Ammon's horn (tissue), 1 donor: ENCODE measurements at places on chromosomes 13 and 19.

DNA sequence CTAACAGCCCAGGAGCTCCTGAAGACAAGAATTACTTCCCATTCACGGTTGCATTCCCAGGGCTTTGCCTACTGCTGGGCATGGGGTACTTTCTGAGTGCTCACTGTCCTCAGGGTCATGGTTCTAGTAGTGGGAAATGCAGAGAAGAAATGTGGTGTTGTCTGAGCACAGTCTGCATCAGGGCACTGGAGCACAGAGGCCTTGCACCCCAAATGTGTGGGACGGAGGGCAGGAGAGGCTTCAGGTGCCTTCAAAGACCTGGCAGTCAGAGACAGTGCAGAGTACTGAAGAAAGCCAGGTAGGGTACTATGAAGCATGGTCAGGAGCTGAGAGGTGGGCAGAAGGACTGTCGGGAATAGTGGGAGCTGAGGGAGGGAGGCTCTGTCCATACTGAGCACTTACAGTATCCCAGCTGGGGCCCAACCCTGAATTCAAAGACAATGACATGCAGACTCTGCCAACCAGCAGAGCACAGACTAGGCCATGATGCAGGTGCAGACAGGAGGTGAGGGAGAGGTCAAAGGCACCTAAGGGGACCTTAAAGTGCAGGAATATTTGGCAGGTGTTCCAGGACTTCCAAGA lies 144.4 kb downstream of the USP12 start:
- no peak for DNase-seq

DNA sequence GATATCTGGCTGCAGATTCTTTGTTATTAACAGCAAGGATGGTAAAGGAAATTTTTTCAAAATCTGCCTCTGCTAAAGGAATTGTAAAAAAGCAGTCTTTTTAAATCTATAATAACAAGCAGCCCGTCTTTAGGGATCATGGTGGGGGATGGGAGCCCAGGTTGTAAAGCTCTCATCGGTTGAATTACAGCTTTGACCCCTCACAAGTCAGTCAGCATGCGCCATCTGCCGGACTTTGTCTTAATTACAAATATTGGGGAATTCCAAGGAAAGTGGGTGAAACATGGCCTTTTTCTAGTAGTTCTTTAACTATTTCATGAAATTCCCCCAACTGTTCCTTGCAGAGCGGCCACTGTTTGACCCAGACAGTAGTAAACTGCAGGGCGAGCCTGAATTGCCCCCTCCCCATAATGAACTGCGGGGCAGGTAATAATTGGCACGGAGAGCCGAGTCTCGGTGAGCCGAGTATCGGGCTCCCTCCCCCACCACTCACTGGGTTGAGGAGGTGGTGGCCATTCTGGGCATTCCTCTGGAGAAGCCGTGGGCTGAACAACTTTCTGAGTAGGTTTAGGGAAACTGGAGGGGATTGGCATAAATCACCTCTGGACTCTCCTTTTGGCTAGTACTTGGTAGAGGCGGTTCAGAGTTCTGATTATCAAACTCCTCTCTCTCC lies 11.6 kb downstream of the ZNF578 start:
- no peak for DNase-seq

GRCh38 chr13:113819731-113820715 lies 43.9 kb downstream of the GAS6 start:
- no peak for DNase-seq

DNA sequence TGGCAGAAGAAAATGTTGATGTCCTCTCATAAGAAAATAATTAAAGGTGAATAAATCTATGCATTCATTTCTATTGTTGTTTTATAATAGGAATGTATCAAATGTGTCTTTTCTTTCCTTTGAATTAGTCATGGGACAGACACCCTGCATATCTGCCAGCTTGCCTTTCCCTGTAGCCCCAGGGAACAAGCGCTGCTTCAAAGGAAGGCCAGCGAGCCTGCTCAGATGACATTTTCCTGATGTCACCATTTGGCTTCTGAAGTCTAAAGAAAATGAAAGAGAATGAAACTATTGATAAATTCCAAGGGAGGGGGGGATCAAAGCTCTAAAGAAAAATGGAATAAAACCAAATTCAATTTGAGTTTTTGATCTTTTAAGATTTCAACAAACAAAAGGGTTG lies 574.8 kb downstream of the IRS2 start:
- peak; percentile 18 for DNase-seq

DNA sequence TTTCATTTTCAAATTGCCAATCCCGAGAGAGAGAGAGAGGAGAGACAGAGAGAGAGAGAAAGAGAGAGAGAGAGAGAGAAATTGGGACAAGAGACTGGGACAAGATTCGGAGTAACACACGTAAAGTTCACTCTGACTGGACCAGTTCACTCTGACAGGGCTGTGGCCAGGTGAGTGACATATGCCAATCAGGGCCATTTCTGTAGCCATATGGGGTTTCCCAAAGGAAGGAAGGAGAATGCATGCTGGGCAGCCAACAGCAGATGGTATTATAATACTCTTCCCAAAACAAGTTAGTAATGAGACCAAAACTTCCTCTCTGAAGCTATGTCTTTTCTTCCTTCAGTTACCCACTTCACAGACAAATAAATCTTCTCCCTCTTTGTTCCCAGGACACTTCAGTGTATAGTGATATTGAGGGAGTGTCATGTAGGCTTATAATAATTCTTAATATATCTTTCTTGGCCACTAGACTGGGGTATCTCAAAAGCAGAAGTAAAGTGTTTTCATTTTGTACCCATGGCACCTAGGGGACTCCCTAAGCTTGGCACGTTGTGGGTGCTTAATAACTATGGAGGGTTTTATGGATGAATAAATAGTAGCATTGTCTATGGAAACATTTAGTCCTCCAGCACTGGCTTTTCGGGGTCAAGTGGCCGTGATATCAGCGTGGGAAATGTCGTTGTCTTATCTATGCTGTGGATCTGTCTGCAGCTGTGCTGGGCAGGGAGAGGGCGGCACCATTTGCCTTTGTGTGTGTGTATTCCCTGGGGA lies 51.6 kb downstream of the SERP2 start:
- DNase-seq: no peak

DNA sequence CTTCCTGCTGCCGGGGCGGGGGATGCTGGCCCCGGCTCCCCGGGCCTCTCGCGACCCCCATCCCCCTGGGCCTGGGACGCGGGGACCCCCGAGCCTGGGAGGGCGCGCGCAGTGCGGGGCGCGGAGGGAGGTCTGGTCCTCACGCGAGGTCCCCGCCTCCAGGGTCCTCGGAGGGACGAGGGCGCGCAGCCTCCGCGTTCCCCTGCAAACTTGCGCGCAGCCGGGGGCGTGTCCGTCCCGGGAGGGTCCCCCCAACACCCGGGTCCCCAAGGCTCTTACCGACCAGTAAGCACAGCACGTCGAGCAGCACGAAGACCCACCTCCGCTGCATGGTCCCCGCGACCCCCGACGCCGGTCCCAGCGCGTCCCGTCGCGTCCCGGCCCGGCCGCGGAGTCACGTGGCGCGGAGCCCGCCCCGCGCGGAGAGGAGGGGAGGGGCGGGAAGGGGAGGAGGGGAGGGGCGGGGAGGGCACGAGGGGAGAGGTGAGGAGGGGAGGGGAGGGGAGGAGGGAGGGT lies at the start of gene PLPP2:
PLPP2 (minus strand) TSS at position 398 of the 516 bp plus-strand sequence; CDS start at position 331, 67 bp downstream.
- peak; percentile 47 for DNase-seq

DNA sequence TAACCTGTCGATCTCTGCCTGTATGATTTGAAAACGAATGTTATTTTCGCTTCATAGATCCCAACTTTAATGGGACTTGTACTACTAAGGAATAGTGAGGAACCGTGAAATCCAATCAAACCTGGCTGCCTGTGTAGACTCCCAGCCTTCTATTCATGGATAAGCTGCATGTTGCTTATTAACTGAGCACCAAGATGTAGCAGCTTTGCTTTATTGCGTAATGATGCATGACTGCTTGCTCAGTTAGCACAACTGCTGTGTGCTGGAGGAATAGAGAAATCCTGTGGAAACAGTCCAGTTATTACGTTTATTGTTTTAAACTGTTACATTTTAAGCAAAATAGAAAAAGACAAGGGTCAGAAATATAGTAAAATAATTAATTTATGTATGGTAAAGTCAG lies 108.2 kb downstream of the SHISA2 start:
- peak; percentile 42 for DNase-seq

DNA sequence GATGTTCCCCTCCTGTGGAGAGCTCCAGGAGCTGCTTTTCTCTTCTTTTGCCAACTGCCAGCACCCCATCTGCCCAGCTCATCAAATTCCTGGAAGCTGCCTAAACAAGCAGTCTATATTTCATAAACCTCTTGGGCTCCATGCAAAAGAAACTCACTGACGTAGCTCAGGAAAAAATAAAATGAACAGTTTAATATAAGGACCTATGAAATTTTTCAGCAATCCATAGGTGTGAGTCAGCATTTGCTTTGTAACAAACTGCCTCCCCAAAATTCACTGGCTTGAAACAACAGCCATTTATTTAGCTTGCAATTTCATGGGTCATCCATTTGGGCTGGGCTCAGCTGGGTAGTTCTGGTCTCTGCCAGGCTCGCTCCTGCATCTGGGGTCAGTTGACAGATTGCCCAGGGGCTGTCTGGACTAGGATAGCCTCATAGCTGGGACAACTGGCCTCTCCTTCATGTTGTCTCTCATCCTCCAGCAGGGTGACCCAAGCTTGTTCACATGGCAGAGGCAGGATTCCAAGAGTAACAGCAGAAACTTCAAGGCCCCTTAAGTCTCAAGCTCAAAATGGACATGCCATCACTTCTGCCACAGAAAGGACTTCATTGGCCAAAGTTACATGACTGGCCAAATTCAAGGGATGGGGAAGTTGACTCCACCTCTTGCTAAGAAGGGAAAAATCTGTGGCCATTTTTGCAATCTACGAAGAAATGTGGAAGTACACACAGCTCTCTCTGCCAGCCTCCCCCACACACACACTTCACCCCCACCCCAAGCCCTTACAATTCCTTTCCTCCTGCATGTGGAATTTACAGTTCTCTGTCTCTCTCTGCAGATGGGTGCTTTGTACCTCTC lies 7.9 kb upstream of the PVR start:
- DNase-seq: peak; percentile 20

GRCh38 chr19:4568886-4569285 lies 9.4 kb upstream of the SEMA6B start:
- no peak for DNase-seq

DNA sequence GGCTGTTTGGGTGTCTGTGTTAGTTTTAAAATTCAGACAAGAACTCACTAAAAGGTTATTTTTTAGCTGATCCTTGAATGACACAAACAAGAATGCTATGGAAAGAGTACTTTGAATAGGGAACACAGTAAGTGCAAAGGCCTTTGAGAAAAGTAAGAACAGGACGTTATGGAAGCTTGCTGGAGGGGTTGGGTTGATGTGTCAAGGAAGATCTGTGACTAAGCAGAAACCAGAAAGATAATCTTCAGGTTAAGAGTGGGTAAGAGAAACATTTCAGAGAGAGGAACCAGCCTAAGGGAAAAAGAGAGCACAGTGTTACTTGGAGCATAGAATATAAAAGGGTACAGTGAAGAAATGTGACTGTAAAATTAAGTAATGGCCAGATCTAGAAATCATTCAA lies 41.2 kb upstream of the TRPC4 start:
- no peak for DNase-seq

GRCh38 chr13:46321494-46322225 lies 65.4 kb downstream of the RUBCNL start:
- DNase-seq: peak; percentile 81
